ENCODE measurements at places on chromosomes 12 and 14.

- no peak for ATAC-seq
These were observed 77.7 kb downstream of the ARF6 start for GRCh38 chr14:49970474-49971147.

DNA sequence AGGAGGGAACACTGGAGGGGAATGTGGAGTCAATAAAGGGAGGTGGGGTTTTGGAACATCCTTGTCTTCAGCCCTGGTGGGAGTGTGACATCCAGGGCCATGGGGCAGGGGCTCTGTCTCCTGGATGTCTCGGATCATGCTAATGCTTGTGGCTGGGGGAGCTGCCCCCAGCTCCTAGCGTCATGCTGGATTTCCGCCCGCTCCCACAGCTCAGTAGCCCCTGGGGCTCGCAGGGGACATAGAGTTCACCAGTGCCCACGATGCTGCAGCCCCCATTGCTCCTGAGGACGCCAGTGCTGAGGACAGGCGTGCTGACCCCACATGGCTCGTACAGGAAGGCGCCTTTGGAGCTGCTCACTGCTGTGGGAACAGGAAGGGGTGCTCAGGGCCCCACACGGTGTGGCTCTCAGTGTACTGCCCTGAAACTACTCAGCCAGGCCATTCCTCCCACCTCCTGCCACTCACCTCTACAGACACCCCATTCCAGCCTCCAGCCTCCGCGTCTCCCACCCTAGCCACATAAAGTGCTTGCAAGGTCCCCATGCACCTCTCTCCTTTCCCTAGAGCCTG lies 9.5 kb upstream of the KRT84 start:
- no peak for ATAC-seq

GRCh38 chr12:14482886-14483285 lies 84.8 kb downstream of the PLBD1 start:
- no peak for ATAC-seq

DNA sequence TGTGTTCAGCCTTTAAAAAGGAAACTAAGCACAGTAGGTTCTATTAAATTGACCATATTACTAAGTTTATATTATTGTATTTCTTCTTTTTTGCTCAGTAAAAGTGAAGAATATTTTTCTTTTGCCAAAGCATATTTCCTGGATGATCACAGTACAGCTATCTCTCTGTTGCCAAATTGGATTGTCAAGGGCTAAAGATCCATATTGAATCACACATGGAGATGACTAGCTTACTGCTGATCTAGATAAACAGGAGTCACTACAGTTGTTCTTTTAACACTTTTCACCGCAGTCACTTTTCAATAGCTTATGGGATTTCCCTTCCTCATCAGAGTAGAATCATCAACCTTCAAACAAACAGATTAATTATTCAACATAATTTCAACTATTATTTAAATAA lies 78.6 kb downstream of the LRRC9 start:
- no peak for ATAC-seq

GRCh38 chr12:50043854-50044253 lies 13.5 kb upstream of the ASIC1 start:
- no peak for ATAC-seq

GRCh38 chr12:132593938-132594358 lies 16.4 kb downstream of the LRCOL1 start:
- no peak for ATAC-seq

DNA sequence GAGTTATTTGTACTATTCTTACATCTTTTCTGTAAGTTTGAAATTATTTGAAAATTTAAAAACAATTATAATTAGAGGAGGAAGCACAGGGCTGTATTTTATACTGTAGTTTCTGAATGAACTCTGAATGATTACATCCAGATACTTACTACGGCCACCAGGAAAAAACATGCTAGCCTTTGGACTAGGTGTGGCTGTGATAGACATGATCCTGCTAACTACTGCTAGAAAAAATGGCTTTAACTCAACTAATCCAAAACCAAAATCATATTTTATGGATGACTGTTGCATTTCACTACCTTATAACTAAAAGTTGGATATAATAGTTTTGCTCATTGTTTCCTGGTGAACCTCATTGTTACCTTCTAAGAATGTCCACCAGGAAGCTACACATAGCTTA lies 15.1 kb upstream of the SLC25A3 start:
- no peak for ATAC-seq

GRCh38 chr12:7108003-7108795 lies 815 bp downstream of the C1RL start:
- peak; percentile 97 for ATAC-seq

DNA sequence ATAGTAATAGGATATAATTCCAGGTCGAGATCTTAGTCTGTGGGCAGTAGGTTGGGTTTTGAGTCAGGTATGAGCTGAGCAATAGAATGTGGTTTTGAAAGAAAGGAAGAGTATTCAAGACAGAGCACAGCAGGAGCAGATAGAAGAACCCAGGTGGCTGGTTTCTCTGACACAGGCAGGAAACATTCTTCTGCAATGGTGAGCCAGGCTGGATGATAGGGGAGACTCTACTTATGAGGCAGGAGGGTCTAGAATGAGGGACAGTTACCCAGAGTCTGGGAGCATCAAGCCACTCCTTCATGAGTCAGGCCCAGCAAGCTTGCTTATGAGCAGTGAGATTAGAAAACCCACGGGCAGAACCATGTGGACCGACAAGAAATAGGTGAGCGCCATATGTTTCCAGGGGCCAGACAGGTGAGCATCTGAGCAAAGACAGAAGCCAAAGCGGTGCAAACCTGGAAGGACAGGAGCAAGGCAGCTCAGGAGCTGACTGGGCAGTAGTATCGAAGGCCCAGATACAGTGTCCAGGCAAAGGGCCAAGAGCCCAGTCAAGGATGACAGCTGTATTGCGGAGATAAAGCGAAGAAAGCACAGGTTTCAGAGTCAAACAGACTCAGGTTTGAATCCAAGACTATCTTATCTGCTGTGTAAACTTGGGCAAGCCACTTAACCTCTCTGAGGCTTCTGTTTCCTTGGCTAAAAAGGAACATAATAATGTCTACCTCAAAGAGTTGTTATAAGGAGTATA lies 22.5 kb upstream of the PCNX1 start:
- no peak for ATAC-seq

DNA sequence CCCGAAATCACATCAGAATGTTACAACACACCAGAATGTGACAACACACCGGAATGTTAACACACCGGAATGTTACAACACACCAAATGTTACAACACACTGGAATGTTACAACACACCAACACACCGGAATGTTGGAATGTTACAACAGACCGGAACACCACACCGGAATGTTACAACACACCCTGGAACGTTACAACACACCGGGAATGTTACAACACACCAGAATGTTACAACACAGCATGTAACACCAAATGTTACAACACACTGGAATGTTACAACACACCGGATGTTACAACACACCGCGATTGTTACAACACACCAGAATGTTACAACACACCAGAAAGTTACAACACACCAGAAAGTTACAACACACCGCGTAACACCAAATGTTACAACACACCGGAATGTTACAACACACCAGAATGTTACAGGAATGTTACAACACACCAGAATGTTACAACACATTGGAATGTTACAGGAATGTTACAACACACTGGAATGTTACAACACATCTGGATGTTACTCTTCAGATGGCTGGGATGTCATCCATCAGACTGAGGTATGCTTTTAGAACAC lies 21.1 kb downstream of the CHFR start:
- ATAC-seq, result no peak

GRCh38 chr14:71430678-71431376 lies 501.4 kb upstream of the RGS6 start:
- peak; percentile 76 for ATAC-seq

- peak; percentile 16 for ATAC-seq
These were observed 83.3 kb downstream of the PUS7L start for GRCh38 chr12:43675048-43675904.

DNA sequence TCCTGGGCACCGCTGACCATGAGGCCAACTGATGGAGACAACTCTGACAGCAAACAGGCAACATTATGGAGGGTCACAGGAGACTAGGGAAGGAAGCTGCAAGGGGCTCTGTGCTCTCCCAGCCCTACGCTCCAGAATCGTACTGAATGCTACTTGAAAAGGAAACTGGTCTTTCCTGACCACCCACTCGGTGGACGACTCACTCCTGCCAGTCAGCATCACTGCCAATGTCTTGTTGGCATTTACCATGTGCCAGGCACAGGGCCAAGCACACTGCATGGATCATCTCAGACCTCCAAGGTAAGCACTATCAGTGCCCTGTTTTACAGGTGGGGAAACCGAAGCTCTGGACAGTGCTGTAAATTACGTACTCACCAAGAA lies 38.0 kb downstream of the CCDC85C start:
- ATAC-seq, result no peak

GRCh38 chr12:104627990-104628830 lies 171.5 kb downstream of the CHST11 start:
- no peak for ATAC-seq

DNA sequence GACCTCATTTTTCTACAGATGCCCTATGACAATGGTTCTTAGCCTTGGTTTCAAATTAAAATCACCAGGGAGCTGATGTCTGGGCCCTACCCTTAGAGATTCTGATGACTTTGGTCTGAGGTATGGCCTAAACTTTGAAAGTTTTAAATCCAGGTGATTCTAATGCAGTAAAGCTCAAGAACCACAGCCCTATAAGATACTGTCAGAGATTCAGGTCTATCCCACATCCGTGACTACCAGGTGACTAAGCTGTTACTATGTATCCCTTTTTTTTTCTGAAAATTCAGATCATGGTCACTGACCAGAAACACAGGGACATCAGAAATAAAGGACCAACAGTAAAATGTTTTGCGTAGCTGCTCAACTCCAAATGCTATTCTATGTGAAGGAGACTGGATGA lies 148.8 kb upstream of the BMP4 start:
- ATAC-seq, result no peak

DNA sequence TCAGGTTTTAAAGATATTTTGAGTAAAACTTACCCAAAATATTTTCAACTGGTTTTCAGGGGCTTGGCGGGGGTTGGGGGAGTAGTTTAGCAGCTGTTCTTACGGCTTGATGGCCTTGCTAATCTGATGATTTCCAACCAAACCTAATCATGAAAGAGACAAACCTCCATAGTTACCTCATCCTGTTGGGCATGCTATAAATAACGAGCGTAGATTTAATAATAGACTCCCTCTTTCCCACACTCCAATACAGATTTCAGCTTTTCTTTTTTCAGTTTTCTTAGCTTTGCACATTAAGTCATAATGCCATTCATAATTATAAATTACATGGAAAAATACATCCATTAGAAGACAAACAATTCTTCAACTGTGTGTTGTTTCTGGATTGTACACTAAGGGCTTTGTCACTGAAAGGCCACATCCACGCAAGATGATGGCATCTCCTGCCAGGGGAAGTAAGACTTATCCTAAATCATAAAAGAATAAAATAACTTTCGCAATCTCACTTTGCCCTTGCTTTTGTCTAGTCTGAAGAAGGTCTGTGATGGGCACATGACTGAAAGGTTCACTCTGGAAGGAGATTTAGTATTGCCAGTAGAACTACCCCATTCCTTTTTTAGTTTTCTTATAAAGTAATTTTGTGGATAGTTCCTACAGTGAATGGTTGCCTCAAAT lies 23.2 kb downstream of the ITPR2 start:
- no peak for ATAC-seq

DNA sequence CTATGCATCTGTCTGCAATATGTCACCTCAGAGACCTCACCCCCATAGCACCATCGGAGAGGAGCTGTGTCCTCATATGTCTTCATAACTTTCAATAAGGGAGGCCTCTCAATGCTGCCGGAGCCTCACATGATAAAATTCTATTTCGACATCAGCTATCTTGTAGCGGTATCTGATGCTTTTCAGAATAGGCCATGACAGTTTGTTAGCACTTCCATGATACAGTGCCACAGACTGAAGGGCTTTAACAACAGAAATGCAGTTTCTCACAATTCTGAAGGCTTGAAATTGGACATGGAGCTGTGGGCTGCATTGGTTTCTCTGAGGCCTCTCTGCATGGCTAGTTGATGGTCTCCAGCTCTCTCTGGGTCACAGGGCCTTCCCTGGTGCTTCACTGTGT lies 125.0 kb upstream of the PZP start:
- no peak for ATAC-seq

- peak; percentile 47 for ATAC-seq
These were observed 13.2 kb downstream of the PGF start for GRCh38 chr14:74942181-74942580.

DNA sequence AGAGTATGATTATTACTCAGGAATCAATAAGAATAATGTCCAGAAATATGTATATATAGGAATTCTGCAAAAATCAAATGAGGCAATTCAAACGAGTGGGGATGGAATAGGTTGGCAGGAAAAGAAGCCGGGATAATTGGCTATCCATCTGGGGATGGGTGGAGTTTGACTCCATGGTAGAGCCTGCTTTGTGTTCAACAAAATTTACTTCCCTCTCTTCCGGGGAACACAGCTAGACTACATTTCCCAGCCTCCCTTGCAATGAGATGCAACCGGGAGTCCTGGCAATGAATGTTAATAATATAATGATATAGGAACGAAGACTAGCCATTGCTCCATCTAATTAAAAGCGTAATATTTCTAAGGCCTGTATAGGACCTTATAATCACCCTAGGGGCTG lies 146.6 kb downstream of the EFCAB11 start:
- ATAC-seq, result no peak

DNA sequence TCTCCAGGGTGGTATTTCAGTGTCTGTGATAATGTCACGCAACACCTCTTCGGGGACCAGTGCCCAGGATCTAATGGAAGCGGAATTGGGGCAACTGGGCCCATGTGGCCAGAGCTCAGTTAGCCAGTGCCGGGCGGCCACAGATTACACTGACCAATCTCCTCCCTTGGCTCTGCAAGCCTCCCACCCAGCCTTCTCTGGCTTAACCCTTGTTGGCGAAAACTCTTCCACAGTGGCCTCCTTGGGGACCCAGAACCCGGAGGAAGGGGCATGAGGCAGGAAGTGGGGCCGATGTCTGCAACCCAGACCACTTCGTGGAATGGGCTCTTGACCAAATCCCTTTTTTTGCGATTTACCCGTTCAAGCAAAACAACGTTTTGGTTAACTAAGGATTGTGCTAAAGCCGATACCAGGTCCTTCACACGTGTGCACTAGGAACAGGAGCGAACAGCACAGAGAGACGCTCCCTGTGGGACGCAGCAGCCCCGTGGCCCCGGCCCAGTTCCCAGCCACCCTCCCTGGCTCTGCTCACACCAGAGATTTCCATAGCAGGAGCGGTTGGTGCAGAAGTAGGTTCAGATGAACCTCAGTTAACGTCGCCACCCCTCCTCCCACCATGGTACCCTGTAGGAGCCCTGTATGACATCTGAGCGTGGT lies 38.2 kb downstream of the SLC8B1 start:
- no peak for ATAC-seq

- no peak for ATAC-seq
These were observed 71.0 kb upstream of the CRY1 start for GRCh38 chr12:107164392-107164791.

DNA sequence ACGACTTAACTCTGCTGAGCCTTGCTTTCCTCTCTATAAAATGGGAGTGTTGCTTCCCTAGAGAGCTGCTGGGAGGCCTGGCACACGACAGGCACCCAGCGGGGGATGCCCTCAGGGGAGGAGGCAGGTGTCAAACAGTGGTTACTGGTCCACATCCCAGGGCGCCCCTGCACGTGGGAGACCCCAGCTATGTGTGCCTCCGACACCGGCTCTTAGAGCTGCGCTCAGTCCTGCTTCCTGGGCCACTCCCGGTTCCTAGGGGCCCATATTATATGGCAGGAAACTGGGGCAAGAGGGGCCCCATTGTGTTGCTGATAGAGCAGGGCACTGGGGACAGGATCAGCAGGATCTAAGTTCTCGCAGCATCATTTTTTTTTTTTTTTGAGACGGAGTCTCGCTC lies 47.3 kb downstream of the CHGA start:
- ATAC-seq, result no peak

All from stimulated activated memory B cell treated with anti-CD40 and anti-IgM and Interleukin-4, amounts not matched to agents 10 μg/mL and 1 μg/mL and 100 μg/mL, for 72 hours (primary cell).